Stimulated activated CD4-positive, alpha-beta T cell treated with anti-CD3 and anti-CD28 coated beads, Interleukin-12 subunit alpha, Interleukin-12 subunit beta, amount 100 ng/mL, for 48 hours (primary cell): ENCODE measurements at places on chromosomes 1 and 21.

DNA sequence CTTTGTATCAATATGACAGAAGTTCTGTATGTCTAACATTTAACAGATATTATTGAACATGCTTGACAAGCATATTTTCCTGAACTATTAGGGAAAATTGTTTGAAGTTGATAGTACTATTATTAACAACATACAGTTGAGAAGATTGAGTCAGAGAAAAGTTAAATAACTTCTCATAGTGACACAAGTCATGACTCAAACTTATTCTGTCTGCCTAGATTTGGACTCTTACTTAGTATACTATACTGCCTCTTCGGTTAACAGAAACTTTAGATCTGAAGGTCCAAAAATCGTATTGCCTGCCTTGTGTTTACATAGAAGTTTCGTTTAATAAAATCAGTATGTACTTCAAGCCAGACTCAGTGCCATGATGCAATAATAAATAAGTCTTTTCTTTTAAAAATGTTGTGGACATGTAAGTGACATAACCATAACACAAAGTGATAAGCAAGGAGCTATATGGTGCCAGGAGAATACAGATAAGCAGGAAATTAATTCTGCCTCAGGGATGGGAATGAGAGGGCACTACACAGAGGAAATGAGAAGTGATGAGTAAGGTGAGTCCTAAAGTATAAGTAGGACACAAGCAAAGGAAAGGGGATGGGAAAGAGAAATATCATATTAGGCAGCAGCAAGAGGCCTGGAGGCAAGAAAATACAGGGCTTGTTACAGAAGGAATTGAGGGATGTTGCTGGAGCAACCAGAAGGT lies 48.1 kb downstream of the LHX9 start:
- no peak for DNase-seq

- DNase-seq, result no peak
Measured at GRCh38 chr1:206772243-206772937, at the start of gene IL10. Gene IL10 (minus strand): TSS chr1:206772494. CDS start chr1:206772435, 59 bp downstream.

GRCh38 chr21:29638138-29638537 lies 301.7 kb downstream of the GRIK1 start:
- DNase-seq, result no peak

- DNase-seq, result no peak
Measured at GRCh38 chr1:44418022-44418673, 13.1 kb downstream of the RNF220 start.

DNA sequence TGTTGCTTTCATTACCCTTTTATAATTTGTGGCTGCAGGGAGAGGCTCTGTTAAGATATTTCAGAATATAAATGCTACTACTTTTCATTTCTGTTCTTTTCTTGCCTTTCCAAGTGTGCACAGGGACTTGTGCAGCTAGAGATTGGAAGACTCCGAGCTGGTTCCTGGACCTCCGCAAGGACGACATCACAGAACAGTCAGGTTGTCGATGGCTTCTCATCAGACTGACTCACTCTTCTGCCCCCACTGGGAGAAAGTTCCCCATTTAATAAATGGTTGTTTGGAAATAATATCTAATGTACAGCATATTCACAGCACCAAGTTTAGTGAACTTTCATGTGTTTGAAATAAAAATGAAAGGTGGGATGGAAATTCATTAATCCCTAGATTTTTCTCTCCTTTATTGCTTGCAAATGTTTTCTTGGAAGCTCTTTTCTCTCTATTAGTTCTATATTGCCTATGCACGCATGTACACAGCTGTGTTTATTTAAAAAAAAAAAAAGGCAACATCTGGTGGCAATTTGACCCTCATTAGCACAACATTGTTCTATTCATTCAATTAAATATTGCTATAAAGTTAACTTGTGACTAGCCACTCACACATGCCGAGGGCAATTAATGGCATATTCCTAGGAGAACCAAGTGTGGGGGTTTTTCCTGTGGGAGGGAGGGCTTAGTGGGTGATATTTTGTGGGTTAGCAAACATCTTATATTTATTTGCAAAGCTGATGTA lies 77.5 kb upstream of the L1TD1 start:
- no peak for DNase-seq

DNA sequence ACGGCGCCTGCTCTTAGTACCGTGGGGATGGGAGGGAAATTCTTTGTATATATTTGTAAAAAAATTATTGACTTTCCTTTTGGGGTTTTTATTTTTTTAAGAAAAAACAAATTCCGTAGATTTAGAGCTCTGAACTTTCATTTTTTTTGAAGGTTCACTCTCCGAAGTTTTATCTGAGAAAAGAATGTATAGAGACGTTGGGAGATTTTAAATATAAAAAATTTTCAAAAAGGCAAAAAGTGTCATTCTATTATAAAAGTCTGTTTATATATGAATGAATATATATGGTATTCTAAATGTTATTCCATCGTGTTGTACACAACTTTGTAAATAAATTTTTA lies 2.4 kb downstream of the FOXD3 start:
- DNase-seq, result no peak

DNA sequence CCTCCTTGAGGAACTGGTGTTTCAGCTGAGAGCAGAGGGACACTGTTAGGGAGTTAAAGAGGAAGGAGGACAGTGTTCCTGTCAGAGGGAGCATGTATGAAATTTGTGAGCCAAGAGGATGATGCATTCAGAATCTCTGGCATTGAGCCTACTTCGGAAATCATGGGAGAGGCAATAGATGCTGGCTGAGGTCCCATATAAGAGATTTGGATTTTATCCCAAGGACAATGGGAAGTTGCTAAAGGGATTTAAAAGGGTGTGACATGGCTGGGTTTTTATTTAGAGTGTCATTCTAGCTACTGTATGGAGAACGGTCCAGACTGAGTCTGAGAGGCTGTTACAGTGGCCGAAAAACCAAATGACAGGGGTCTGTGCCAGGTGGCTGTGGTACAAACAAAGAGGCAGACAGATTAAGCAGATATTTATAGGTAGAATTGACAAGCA lies 403.2 kb upstream of the B3GALT2 start:
- no peak for DNase-seq

- no peak for DNase-seq
Measured at GRCh38 chr1:3086272-3086974, 17.4 kb downstream of the PRDM16 start.

GRCh38 chr1:56814205-56814604 lies 5.0 kb downstream of the FYB2 start:
- DNase-seq, result no peak

DNA sequence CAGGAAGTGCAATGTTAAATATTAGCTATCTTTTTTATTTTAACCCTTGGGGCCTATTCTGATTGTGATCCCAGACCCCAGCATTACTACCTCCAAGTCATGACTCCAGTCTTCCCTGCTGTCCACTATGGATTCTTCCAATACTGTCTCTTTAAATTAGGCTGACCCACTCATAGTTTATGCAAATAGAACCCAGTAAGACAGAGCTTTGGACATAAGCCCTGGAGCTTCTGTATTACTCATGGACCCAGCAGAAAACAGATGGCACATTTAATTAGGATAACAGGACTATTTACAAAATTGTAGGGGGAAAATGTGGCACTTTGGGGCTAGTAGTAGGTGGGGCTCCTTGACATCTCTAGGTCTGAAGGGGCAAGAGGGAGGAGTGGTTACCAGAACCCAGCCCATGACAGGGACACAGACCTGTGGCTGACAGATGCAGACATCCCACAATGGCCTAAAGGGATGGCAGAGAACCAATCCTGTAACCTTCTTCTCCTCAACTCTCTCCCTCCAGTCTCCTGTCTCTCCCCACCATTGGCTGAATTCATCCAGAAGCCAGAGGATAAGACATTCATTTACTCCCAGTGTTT lies 233.5 kb downstream of the OMA1 start:
- no peak for DNase-seq

GRCh38 chr1:61397935-61398334 lies 315.6 kb downstream of the NFIA start:
- no peak for DNase-seq

DNA sequence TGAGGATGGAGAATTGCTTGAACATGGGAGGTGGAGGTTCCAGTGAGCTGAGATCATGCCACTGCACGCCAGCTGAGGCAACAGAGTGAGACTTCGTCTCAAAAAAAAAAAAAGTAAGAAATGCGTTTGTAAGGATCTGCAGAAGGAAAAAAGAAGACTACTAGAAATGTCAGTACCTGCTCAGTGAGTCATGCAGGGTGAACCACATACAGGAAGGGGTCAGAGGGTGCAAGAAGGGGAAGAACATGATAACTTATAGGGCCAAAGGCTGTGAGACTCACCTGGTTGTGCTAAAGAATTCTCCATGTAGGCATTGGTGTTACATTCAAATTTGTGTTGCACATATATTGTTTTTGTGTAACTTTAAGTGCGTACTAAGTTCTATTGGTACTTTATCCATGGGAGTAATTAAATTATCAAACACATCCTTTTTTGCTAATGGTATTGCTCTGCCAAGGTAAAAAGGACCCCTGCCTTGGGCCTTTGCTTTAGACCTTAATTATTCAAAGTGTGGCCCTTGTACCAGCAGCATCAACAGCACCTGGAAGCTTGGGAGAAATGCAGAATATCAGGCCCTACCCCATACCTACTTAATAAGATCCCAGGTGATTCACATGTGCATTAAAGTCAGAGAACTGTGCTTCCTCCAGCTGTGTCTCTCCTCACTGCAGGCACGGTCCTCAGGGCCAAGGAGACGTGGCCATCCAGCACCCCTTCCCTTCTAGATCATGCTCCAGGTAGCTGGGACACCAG lies 96.4 kb upstream of the PPP2R5A start:
- DNase-seq, result no peak

- no peak for DNase-seq
Measured at GRCh38 chr1:92125204-92125603, 45.1 kb downstream of the BTBD8 start.

GRCh38 chr1:4797429-4797828 lies 143.0 kb downstream of the AJAP1 start:
- DNase-seq, result no peak

- DNase-seq, result no peak
Measured at GRCh38 chr1:170145061-170145460, 698 bp upstream of the NTMT2 start.

GRCh38 chr1:236890152-236891056 lies 95.3 kb downstream of the MTR start:
- no peak for DNase-seq

GRCh38 chr1:193677874-193678273 lies 491.5 kb upstream of the B3GALT2 start:
- DNase-seq, result no peak

GRCh38 chr1:78385744-78386462 lies 104.9 kb upstream of the PTGFR start:
- no peak for DNase-seq

- no peak for DNase-seq
Measured at GRCh38 chr21:28991861-28992525, 684 bp downstream of the LTN1 start.

GRCh38 chr1:180925471-180926051 lies 12.9 kb downstream of the KIAA1614 start:
- DNase-seq, result no peak

DNA sequence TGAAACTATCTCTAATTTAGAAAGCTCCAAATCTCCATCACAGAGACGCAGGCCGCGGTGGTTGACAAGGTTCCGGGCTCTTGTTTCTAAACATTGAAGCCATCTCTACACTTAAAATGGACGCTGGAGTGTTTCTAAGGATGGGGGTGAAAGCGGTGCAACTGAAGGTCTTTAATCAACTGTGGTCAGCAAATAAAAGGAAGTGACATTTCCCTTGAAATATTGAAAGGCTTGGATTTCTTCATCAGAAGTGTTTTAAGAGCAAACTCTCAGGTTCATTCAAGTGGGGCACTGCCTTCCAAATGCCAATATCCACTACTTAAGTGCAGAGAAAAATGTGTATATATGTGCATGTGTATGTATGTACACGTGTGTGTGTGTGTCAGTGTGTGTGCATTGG lies 117.3 kb downstream of the KAZN start:
- no peak for DNase-seq

- no peak for DNase-seq
Measured at GRCh38 chr1:57325536-57325935, 98.3 kb downstream of the DAB1 start.

DNA sequence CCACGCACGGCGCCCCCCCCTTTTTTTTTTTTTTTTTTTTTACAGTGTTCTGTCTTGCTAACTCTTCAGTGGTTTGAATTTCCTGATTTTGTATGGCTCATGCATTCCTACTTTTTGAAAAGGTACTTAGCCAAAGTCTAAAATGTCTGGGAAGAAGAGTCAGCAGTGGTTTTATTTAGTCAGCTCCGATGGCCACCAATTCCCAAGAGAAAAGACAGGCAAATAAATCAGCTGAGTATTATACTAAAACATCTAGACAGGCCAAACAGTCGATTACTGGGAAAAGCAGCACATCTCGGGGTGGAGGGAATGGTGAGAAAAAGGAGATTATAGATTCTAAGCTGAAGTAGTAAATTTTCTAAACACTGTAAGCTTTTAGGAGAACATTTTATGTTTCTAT lies 192.5 kb upstream of the ZRANB2 start:
- DNase-seq, result no peak

- DNase-seq, result no peak
Measured at GRCh38 chr1:9389968-9390367, 97.3 kb downstream of the SPSB1 start.

DNA sequence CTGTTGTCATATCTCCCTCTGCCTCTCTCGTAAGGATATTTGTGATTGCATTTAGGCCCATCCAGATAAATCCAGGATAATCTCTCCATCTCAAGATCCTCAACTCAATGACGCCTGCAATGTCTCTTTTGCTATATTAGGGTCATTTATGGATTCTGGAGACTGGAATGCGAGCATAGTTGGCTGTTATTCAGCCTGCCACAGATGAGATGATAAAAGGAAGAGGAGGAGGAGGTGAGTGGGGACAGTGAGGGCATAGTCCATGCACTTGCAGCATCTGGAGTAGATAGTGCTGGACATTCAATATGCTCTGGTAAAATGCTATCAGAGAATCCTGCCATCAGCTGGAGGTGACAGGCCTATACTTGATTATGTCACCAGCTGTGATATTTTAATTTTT lies 131.6 kb upstream of the CACNA1E start:
- DNase-seq, result no peak

DNA sequence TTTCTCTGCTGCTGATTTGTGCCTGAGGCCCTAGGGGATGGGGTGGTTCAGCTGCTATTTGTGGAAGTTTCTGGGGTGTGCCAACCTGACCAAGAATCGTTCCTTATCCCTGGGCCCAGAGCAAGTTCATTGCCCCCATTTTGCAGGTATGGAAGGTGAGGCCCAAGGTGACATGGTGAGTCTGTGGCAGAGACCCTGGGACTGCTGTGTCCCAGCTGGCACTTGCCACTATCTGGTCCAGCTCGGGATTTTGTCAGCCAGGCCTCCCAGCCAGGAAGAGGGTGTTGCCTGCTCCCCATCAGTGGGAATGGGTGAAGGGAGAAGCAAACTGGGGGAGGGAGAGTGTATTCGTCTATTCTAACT lies 18.9 kb upstream of the LRP8 start:
- DNase-seq, result no peak

- DNase-seq, result no peak
Measured at GRCh38 chr1:213678348-213678747, 309.4 kb upstream of the PROX1 start.

DNA sequence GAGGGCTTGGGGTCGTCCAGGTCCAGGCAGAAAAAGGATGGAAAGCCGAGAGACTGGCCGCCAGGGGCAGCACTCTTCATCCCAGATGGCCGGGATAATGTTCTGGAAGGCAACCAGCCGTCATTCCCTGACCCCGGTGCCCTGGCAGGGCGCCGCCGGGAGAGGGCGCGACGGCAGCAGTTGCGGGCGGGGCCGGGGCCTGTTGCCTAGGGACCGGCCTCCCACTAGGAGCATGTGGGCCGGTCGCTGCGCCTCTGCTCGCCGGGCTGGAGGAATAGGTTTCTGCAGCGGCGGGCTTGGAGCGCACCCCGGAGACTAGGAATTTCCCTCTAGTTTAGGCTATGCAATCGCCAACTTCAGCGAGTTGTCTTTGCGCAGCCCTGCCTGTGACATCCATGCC lies 11.0 kb downstream of the DMRTB1 start:
- no peak for DNase-seq
